ENCODE measurements at places on chromosomes 5 and 9. TPM values are rescaled to one million over a fixed set of nuclear protein-coding genes. Genes with fewer than 3 reads are reported as not detected.

SPATA31E1 gene
- total RNA-seq = not detected

IL3 gene
- not detected for total RNA-seq

LCP2 gene
- not detected for total RNA-seq

PCDHA1 gene
- total RNA-seq = not detected

Data from endothelial cell of coronary artery (primary cell).